Activated T-cell treated with anti-CD3 and anti-CD28 coated beads for 48 hours (primary cell): ENCODE measurements at places on chromosomes 1 and 21.

DNA sequence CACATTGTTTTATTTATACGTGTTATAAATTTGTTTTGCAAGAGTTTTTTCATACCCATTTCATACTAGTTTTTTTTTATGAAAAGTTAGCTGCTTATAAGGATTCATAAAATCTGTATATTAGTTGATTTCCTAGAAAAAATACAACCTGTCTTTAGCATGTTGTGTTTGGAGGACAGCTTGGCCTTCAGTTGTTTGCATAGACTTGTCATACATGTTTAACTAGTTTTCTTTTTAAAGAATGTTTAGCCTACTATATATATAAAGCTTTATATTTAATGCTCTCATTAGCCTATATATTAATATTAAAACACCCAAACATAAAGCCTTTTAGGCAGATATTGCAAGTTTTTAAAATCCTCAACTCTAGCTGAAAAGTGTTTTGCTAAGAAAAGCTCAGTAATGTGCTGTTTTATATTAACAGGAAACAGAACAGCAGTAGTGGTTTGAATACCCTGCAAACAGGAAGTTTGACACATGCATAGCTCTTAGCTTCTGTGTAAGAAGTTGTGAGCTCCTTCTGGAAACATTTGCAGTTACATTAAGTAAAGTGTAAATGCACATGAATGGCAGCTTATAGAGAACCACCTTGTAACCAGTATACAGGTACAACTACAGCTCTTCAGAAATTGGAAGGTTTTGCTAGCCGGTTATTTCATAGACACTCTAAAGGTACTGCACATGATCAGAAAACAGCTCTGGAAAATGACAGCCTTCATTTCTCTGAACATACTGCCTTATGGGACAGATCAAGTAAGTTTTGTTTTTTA is at the start of gene PRKACB:
TSS of gene PRKACB (plus strand) at position 476 of the 770 bp plus-strand sequence. CDS start at position 567, 91 bp downstream.
- DNase-seq, result no peak

GRCh38 chr1:56574794-56575193 is 4.6 kb downstream of the PLPP3 start:
- DNase-seq, result no peak

- no peak for DNase-seq
Measured at GRCh38 chr1:169184812-169185211, 78.3 kb downstream of the ATP1B1 start.

GRCh38 chr1:224496826-224497225 is 62.2 kb upstream of the WDR26 start:
- no peak for DNase-seq

GRCh38 chr21:46058431-46059145 is 39.3 kb upstream of the COL6A2 start:
- no peak for DNase-seq

DNA sequence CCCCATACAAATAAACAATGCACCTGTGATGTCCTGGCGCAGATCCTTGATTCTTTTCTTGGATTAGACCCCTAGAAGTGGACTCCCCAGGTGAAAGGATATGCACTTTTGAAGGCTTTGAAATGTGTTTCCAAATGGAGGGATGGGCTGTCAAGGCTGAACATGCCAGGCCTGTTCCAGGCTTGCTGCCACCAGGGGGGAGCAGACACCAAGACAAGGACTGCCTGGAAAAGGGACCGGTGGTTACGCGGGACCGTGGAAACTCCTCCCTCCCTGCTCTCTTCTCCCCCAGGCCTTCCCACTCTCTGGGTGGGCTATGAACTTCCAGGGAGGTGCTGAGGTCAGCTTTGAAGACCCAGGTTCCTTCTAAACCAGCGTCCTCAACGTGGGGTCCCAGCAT is 12.7 kb downstream of the C1QB start:
- no peak for DNase-seq

DNA sequence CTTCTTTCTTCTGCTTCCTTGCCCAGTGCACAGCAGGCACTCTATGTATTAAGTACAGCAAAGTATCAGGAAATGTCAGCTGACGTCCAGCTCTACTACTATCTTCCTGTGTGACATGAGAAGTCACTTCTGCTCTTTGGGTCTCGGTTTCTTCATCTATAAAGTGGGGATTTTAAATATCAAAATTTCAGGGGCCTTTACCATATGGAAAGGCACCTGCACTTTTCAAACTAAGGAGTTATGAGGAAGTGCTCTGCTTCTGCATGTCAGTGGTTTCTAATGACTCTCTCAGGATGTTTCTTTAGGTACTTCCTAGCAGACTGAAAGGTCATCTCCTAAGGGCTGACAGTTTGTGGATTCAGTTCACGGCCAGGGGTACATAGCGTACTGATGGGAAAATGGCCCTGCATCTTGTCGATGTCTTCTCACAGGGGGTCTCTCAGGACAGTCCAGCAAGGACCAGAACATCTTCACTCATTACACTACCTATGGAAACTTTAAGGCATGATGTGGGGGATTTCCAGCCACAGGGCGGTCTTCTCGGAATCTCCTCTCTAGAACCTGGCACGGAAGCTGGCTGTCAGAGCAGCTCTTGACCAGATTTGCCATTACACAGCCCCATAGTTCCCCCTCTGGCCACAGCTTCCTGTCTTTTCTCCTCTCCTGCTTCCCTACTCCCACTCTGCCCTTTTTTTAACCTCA is 42.0 kb upstream of the MTF1 start:
- no peak for DNase-seq

DNA sequence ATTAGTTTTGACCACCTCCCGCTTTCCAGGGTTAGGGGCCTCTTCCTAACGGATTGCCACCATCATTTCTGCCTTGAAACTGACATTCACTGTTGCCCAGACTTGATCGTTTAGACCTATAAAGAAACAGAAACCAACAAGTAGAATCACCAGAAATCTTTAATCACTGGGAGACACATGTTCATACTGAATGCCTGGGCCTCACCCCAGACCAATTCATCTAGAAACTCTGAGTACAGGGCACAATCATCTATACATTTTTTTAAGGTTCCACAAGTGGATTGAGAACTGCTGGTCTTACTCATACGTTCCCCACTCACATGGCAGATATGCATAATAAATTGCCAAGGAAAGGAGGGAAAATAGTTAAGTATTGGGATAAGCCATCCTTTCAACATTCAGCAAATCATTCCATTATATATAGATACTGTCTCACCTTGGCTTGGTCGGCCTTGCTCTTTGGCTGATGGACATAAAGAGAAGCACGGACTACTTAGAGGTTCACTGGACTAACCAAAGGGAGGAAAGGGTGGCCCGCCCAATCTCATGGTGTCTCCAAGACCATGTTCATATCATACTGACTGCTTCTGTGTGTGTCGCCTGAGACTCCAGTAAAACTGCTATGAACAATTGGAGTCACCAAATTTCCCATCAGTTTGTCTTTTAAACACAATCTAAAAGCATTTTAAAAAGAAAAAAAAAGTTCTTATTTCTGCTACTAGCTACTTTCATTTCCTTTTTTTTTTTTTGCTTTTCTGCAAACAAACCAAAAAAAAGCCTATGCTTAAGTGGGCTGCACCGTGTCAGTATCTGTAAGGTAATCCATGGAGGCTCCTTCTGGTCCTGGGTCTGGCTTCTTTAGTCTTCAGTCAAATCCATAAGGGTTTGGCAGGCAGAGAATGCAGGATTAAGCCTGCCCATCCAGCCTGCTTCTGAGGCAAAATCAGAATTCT is 9.4 kb upstream of the TARBP1 start:
- DNase-seq, result no peak

GRCh38 chr1:172940174-172940855 is 110.4 kb downstream of the TNFSF18 start:
- DNase-seq, result no peak

DNA sequence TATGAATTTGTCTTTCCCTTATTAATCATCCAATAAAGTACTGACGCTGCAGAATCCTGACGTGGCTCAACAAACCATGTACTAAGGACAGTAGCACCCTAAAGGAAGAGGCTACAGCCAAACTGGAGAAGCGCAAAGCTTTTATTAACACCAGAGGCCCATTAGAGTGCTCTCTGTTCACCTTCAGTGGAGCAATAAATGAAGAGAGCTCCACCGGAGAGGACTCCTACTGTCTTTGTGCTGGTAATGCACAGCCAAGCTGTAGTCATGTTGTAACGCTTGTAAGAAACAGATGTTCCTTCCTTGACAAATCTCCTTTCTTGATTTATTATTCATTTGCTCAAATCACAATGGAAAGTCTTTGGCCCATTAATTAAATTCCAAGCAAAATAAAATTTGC is 220.7 kb upstream of the RRP15 start:
- DNase-seq, result no peak

DNA sequence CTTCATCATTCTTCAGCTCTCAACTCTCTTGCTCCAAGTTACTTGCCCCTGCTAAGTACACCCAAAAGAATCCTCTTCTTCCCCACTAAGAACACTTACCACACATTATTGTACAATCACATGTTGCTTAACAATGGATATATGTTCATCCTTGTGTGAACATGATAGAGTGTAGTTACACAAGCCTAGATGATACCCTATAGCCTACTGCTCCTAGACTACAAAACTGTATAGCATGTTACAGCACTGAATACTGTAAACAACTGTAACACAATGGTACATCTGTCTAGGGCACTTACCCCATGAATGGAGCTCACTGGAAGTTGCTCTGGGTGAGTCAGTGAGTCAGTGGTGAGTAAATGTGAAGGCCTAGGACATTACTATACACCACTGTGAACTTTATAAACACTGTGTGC is 77.4 kb downstream of the RERE start:
- no peak for DNase-seq

DNA sequence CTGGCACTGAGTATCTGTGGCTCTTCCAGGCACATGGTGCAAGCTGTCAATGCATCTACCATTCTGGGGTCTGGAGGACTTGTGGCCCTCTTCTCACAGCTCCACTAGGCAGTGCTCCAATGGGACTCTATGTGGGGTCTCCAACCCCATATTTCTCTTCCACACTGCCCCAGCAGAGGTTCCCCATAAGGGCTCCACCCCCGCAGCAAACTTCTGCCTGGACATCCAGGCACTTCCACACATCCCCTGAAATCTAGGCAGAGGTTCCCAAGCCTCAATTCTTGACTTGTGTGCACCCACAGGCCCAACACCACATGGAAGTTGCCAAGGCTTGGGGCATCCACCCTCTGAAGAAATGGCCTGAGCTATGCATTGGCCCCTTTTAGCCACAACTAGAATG is 18.8 kb downstream of the ODF2L start:
- no peak for DNase-seq

GRCh38 chr21:31714741-31715365 is 17.1 kb downstream of the SCAF4 start:
- DNase-seq, result no peak

DNA sequence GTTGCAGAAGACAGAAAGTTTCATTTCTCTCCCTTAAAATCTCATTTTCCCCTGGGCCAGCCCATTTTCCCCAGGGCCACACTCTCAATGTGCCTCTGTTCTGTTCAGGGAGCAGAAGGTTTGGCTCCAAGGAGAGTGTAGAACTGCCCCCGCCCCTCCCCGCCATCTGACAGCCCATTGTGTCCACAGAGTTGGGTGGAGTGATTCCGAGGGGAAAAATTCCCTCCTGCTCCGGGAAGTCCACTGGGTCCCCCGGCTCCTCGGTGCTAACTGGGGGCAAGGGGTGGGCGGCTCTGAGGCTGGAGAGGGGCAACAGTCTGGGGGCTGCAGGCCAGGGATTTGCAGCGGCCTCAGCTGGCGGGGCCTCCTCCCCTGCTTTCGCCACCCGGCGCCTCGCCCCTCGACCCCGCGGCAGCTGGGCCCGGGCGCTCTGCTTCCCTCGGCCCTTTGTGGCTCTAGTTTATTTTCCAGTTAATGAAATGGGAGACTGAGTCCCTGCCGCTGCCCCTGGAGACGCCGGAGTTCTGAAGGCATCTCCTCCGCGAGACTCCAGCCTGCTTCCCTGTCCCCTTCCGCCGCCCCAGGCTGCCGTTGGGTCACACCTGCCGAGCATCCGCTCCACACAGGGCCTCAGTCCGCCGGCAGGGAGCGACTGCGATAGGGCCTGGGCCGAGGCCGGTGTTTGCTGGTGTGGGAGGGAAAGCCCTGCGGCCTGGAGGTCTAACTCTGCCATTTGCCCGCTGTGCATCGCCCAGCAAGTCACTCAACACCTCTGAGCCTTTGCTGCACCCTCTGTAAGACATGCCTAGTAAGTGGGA is 14.7 kb upstream of the KIRREL1 start:
- no peak for DNase-seq

GRCh38 chr1:147218606-147219005 is 6.5 kb downstream of the FMO5 start:
- DNase-seq, result no peak

- DNase-seq, result peak; percentile 22
Measured at GRCh38 chr1:157073944-157074685, 25.5 kb downstream of the ETV3L start.

DNA sequence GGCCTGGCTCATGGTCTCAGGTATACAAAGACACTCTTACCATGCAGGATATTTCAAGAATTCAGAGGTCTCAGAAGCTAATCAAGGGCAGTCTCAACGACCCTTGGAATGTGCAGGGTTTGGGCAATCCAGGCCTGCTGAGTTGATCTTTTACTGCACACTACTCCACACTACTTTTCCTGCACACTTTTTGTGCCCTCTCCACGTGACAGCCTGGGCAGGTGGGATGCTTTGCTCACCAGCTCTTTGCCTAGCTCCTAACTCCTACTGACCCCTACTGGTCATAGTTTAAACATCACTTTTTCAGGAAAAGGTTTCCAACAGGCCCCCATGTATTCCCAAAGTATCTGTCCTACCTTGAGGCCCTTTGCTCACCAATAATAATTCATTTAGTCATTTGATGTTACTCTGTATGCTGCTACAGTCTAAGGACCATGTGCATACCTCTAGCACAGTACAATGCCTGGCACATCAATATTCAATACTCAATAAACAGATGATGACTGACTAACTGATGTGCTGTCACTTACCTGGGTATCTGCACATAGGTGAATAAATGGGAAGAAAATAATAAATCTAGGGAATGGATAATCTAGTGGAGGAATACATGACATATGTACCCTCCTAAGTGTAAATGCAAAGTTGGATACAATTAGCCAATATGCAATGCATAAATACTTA is 9.6 kb downstream of the DUSP23 start:
- no peak for DNase-seq

DNA sequence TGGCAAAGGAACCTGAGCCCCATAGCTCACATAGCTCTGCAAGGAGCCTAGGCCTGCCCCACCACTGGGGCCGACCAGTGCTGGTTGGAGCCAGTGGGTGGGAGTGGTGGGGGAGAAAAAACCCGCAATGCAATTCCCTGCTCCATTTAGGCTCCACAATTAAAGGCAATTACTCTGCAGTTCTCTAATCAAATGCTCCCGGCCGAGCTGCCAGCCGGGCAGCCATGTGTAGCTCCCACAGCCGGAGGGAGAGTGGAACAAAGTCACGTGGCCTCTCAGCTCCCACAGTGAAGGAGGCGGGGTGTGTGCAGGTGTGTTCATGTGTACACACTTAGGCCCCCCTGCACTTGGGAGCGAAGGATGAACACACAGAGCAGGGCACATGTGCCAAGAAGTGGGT is 81.6 kb downstream of the KIRREL1 start:
- DNase-seq, result no peak

DNA sequence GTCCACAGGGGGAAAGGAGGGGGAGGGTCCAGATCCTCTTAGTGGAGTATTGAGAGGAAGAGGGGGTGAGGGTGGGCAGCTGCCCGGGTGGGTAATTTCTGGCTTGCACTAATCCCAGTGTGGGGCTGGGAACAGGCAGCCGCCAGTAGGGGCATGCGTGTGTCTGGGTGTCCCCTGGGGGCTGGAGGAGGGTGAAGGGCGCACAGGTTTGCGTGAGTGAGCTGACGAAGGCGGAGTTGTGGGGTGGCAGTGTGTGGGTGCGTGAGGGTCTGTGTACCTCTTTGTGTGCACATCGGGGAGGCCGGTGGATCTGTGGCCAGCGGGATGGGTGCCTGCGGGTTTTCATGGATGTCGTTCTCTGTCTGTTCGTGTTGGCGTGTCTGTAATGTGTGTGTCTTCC is 97.3 kb downstream of the PAX7 start:
- no peak for DNase-seq
